ENCODE measurements at places on chromosomes 6 and 20.

DNA sequence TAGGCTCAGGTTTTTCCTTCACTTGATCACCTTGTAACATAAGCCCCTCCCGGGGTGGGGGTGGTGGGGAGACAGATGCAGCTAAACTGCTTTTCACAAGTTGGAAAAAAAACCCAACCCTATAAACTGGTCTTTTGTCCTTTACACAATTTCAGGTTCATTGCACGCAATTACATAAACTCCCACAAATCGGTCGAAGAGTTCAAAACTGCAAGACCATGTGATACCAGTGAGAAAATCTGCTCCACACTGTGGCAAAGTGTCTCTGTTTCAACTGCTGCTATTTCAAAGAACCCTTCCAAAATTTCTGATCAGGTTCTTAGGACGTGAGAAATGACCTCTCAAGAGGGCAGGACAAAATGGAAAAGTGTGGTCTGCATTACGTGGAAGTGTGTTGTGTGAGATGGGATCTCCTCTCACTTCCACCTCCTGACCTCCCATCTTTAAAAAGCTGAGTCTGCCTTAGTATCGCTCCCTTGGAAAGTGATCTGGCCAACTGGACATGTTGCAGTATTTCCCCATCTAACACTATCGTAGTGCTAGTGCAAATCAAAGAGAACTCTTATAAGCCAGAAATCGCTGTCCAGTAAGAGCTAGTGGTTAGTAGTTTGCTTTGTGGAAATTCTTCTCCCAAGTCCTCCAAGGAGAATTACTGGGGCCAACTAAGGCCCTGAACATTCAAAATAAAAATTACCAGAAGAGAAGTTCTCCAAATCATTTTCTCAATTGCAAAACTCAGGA, 60.1 kb downstream of the PRND start:
- DNase-seq = no peak

GRCh38 chr6:30684386-30685156, 1.9 kb downstream of the PPP1R18 start:
- peak; percentile 71 for DNase-seq

DNA sequence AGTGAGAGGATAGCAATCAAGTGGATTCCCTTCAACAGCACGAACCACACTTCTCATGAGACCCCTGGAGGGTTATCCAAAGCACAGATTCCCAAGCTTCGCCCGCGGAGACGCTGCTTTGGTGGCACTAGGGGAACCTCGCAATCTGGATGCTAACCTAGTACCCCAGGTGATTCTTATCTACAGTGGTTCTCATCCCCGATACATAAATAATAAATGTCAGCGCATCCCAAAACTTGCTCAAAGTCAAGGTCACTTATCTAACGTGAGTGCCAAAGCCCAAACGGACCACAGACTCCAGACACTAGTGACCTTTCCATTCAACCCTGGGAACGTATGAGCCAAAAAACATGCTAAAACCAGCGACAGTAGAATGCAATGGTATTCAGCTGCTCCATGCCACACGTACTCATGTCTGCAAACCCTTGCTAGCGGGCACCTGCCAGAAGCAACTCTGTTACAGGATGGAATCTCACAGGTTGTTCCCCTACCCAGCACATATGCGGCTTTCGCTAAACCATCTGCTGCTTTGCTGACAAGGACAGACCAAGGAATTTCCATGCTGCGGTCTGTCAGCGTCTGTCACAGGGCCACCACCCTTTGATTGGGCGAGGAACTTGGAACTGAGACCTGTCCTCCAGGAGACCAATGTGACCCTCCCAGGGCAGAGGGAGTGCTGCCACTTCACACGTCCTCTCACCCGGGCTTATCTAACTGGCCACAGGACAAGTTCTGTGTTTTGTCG, 16.8 kb downstream of the MYLK4 start:
- no peak for DNase-seq

DNA sequence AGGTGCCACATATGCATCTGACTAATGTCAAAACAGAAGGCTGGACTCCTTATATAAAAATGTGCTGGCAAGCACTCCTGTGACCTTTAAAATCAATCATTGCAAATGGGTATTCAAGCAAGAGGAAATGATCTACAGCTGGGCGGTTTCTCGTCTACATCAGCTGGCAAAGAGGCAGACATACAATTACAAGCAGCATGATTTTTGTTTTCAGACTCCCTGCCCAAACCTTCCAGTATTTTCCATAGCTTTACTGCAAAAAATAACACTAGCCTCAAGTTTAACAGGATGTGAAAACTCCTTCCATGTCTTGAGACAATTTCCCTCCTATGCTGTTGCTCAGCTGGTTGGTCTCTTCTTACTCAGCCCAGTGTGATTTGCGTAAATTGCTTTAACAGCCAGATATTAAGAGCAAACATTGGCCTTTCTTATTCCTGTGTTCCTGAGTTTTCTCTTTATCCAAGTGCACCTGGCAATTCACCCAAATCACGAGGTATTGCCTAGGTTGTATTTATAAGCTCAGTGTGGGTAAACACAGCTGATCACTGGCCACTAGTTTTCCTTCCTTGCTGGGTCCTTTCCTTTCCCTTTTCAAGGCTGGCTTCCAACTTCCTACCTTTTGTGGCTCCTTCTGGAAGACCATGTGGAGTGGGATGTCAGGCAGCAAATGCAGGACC, 130.4 kb downstream of the MOXD1 start:
- DNase-seq = no peak

GRCh38 chr20:25258476-25258805, 10.6 kb downstream of the PYGB start:
- DNase-seq = no peak

- DNase-seq = no peak
Measured at GRCh38 chr6:42300701-42301100, 83.0 kb upstream of the MRPS10 start.

DNA sequence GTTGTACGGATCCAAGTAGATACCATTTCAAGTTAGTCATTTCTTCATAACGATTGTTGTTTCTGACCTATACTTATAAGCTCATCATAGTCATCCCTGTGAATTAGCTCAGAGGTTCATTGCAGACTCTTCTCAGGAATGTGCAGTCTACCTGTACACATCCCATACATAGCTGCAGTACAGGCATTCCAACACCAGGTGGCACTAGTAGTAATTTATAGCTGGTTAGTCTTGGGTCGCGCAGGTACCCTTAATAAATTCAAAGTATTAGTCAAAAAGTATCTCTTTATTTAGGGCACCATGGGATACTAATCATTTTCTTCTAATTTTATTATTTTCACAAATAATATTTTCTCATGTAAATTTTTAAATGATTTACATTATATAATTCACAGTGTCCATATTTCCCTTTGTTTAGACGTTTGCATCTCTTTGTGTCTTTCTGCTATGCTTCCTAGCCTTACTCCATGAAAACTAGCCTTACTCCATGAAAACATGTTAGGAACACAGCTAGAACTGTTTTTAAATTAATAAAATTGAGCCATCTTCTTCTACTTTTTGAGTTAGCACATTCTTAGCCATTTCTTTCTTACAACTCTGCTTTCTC, 128.6 kb upstream of the FAM83B start:
- peak; percentile 69 for DNase-seq

- DNase-seq = no peak
Measured at GRCh38 chr6:44951253-44951747, 376.8 kb upstream of the RUNX2 start.

DNA sequence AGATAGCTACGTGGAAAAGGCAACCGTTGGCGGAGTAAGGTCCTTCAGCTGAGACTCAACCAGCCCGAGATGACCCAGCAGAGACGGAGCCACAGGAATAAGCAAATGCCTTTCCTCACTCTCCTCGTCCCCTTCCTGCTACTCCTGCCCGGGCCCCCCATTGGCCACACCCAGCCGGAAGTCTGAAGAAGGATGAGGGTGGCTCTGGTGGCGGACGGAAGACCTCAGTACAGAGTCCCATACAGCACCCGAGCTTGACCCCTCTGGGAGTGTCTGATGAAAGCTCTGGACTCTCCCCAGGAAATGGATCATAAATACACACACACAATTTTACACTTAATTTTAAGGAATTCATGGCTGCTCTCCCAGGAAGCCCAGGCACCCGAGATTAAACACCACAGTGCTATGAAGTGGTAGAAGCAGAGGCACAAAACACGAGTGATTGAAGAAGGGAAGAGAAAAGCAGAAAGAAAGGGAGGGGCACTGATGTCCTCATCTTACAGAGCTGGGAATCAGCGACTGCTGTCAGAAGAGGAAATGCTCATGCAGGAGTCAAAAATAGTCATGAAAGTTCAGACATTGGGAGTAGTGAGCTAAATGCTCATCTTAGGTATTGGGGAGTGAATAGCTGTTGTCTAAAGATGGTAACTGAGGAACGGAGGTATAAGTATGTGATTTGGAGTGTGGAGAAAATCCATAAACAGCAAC, 125.6 kb downstream of the BANF2 start:
- no peak for DNase-seq

DNA sequence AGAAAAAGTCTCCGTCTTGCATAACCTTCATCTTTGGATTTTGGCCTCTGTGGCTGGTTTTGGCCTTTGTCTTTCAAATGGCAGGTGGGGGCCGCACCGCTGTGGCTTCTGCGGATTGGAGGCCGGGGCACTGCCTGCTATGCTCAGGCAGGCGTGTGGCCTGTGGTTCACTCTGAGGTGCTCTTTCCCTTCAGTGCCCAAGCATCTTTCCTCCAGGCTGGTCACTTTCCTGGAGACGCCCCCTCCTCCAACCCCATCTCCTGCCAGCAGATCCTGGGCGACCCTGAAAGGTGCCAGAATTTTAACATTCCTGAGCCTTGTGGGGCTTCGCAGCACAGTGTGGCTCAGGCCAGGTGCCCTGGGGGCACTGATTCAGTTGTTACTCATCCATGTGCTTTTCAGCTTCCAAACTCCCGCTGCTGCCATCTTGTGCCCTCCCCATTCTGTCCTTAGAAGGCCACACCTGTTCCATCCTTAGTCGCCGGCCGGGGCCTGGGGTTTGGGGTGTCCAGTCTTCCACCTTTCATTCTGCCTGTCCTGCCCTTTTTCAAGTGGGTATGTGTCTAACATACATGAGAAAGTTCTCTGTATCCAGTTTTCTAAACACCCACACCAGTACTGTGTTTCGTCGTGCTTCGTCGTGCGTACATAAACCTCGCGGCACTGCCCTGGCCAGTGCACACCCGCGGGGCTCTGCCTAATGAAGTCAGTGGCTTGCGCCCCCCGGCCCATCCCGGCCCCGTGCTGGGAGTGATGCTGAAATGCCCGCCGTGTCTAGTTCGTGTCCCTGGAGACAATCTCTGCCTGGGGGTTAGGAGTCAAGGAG, 12.1 kb downstream of the SS18L1 start:
- peak; percentile 88 for DNase-seq

Data from ELR (cell line).